ENCODE measurements at places on chromosomes 12 and 14.

DNA sequence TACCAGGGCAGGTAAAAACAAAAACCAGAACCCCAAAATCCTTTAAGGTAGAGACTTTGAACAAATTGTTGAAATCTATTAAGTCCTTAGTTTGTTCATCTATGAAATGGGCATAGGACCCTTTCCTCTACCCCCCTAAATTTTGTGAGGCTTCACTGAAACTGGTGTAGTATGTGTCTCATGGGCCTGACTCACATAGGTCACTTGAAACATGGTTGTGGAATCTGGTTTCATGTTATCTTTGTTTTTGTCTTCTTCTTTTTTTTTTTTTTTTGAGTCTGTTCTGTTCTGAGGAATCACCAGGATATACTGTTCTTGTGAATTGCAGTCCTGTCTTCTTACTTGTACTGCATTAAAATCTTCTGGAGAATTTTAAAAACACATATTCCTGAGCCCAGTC, 202.2 kb downstream of the KTN1 start:
- no peaks in the 10 kb centered on the region for H3K36me3 ChIP-seq
- H3K4me3 ChIP-seq, result no peak overlapping the region
- H3K27me3 ChIP-seq, result no peaks in the 10 kb centered on the region
- H3K4me1 ChIP-seq, result no peaks in the 10 kb centered on the region
- DNase-seq, result no peak

GRCh38 chr12:129328235-129328634, 475.0 kb downstream of the GLT1D1 start:
- no peaks in the 10 kb centered on the region for H3K27me3 ChIP-seq
- DNase-seq, result no peak
- no peak overlapping the region for H3K27ac ChIP-seq
- H3K4me3 ChIP-seq, result no peak overlapping the region

DNA sequence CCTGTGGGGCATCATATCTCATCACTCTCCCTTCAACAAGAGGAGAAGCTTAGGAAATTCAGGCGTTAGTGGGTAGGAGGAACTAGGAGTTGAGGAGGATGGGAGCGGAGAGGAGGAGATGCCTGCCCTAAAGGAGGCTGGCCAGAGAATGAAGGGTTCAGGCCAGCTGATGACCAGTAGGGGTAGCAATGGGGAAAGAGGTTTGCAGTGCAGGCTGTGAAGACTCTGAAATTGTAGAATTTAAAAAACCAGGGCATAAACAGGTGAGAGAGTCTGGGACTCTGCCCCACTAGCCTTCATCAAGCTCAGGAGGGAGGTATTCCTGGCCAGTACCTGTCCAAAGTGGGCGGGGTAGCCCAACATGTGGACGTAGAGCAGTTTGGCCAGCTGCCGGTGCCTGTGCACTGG, 809 bp downstream of the AP1G2 start:
- no peaks in the 10 kb centered on the region for H3K27me3 ChIP-seq
- peak overlapping the region; percentile 76 for H3K27ac ChIP-seq
- no peak for DNase-seq
- peaks cover 11% of the 10 kb centered on the region for H3K4me1 ChIP-seq

- H3K36me3 ChIP-seq, result peaks cover 4% of the 10 kb centered on the region
- peak overlapping the region; percentile 64 for H3K27ac ChIP-seq
Measured at GRCh38 chr12:50538182-50538581, 33.4 kb downstream of the DIP2B start.

All from GM12878 (cell line).